ENCODE measurements at places on chromosomes 3 and 15.

- no peak for DNase-seq
These were observed 30.4 kb downstream of the TFDP2 start for GRCh38 chr3:142118911-142119310.

- no peak for DNase-seq
These were observed 922.2 kb downstream of the ROBO1 start for GRCh38 chr3:78845605-78846004.

GRCh38 chr15:44712346-44713005 is 1.2 kb downstream of the B2M start:
- peak; percentile 80 for DNase-seq

GRCh38 chr15:69305204-69305931 is 6.7 kb downstream of the PAQR5 start:
- DNase-seq = no peak

DNA sequence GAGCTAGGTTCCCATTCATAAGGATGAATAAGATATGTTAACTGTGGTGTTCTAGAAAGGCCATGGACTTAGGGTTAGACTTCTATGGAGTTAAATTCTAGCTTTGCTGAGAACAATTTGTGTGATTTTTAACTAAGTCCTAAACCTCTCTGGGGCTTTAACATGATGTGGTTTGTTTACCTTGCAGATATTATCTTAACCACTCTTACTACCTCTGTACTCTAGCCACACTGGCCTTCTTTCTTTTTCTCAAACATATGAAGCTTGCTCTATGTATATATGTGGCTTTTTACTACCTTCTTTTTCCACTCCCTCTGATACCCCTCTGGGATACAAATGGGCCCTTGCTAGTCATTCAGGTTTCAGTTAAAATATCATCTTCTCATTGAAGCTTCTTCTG is 108.4 kb downstream of the ZNF609 start:
- no peak for DNase-seq
